ENCODE measurements at places on chromosomes 1 and 21.

DNA sequence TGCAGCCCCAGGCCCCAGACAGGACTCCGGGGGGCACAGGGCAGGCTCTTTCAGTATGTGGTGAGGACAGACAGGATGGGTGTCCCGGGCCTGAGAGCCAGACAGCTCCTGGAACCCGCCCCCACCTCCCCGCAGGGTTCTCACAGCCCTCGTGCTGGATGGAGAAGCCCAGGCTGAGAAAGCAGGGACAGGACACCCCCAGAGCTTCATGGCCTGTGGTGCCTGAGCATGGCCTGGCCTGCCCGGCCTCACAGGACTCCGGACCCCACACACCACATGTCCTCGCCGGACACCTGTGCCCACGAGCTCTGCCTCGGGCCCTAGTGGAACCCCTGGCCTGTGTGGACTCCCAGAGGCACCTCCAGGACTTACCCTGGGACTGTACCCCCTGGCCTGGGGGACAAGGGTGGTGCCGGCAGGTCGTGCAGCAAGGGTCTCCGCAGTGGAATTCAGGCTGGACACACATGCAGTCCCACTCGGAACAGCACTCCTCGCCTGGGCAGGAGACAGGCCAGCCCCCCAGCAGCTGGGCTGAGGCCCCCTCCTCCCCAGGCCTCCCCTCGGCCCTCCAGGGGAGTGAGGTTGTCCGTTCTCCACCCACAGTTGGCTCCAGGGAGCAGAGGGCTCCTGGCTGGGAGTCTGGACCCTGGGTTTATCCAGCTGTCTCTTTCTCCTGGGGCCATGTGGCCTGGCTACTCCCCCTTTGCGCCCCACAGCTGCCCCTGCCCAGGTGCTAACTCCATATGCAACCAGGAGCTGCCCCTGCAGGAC, 1.2 kb downstream of the TNFRSF18 start:
- no peak for DNase-seq

GRCh38 chr1:29504196-29504595, 267.9 kb downstream of the PTPRU start:
- DNase-seq: no peak

DNA sequence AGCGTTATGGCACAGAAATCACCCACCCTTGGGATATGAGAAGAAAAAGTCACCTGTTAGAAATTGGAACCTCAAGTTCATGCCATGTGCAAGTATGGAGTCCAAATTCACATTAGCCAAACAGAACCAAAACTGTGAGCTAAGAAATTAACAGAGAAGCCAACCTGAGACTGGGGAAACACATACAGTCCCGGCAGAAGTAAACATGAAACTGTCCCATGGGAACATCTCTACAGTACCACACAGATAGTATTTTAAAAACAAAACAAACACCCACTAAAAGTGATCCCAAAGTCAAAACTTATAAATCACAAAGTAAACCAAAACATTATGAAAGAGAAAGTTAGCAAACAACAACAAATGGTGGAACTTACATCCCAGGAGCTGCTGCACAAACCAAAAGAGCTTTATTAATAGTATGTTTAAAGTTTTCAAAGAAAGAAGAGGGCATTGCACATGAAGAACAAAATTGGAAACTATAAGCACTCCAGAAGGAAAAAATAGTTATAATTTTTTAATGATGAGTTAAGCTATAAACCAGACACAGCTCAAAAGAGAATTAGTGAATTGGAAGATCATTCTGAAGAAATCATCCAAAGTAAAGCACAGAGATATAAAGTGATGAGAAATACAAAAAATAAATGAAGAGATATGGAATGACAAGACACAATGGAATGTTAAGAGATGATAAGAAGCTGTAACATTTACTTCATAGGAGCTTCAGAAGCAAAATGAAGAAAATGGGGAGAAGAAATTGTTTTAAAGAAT, 83.5 kb upstream of the COA6 start:
- no peak for DNase-seq

- no peak for DNase-seq
Measured at GRCh38 chr1:224504297-224505041, 69.9 kb upstream of the WDR26 start.

DNA sequence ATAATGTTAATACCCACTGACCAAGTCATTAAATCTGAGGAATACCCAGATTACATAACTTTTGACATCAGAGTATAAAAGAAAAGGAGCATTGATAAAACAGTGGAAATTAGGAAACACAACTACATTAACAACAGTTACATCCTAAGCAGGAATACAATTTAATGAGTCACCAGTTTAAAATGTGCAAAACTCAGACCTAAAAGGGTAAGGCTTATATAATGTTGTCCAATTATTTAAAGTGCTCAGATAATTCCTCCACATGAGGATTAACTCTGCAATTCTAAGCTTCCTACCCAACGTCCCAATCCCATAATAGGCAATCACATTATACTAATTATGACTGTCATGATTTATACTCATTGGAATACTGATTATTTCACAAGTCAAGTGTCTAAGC, 50.5 kb downstream of the ABL2 start:
- DNase-seq: no peak

DNA sequence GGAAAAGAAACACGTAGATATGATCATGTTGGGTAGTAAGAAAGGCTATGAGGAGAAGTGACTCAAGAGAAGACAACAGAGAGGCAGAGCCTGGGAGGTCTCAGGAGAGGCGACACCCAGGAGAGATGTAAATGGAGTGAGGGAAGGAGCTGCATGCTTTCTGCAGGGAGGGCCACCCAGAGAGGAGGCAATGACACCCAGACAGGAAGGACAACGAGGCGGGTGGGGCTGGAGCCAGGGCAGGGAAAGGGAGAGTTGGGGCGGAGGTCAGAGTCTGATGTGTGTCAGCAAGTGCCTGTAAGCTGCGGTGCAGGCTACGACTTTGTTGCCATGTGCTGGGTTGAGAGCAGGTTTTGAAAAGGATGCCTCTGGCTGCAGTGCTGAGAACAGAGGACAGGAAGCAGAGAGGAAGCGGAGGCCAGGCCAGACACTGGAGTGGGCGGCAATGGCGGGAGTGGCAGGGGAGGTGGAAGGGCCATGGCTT, 31.3 kb downstream of the SLC1A7 start:
- no peak for DNase-seq

Data from NCI-H526 treated with DMSO at 0.1 percent for 48 hours (cell line).